ENCODE measurements at places on chromosomes 12 and 14. TPM values are rescaled to one million over a fixed set of nuclear protein-coding genes. Genes with fewer than 3 reads are reported as not detected.

The VRTN gene
- not detected for polyA plus RNA-seq

The APOF gene
- polyA plus RNA-seq: not detected

The GPRC5A gene
- polyA plus RNA-seq: 85.9 TPM

The LMO3 gene
- 0.38 TPM for polyA plus RNA-seq

The EFS gene
- 4.2 TPM for polyA plus RNA-seq

The TSPAN19 gene
- 0.23 TPM for polyA plus RNA-seq

The CCDC175 gene
- polyA plus RNA-seq: not detected

The CCDC177 gene
- polyA plus RNA-seq: not detected

The ABCD2 gene
- not detected for polyA plus RNA-seq

The SLC6A15 gene
- 2.0 TPM for polyA plus RNA-seq

DNA sequence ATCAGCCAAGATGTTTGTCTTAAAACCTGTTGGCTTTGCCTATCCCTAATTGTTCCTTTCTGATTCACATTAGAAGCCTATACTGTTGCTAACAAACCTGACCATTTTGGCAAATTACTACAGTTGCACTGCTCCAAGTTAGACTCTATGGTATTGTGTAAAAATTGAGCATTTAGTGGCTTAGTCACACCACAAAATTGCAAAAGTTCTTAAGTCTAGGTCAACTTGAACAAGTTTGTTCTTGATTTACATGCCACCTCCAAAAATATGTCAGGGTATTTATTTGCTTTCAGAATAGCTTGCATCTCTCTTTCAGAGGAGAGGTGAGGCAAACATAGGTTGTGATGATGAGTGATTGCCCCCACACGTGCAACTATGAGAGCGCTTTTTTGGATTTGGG is 27.0 kb upstream of the PTHLH start:
- DNase-seq: peak; percentile 81

- no peak for DNase-seq
Observed at GRCh38 chr12:47554046-47554653, 151.7 kb downstream of the RPAP3 start.

DNA sequence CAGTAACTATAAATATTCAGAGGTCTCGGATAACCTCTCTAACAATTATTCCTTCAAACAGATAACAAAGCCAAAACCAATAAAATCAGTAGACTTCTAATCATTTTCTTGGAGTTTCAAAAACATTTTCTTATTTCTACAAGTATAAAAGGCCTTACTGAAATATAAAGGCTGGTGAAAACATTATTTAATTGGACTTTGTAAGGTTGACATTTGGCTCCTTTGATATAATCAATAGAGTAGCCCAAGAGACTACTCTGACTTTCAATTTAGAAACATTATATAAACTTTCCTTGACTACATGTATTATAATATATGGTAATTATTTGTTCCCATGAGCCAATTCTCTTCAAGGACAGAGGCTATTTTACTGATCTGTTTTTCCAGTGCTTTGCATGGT is 68.3 kb downstream of the OSBPL8 start:
- DNase-seq: no peak

DNA sequence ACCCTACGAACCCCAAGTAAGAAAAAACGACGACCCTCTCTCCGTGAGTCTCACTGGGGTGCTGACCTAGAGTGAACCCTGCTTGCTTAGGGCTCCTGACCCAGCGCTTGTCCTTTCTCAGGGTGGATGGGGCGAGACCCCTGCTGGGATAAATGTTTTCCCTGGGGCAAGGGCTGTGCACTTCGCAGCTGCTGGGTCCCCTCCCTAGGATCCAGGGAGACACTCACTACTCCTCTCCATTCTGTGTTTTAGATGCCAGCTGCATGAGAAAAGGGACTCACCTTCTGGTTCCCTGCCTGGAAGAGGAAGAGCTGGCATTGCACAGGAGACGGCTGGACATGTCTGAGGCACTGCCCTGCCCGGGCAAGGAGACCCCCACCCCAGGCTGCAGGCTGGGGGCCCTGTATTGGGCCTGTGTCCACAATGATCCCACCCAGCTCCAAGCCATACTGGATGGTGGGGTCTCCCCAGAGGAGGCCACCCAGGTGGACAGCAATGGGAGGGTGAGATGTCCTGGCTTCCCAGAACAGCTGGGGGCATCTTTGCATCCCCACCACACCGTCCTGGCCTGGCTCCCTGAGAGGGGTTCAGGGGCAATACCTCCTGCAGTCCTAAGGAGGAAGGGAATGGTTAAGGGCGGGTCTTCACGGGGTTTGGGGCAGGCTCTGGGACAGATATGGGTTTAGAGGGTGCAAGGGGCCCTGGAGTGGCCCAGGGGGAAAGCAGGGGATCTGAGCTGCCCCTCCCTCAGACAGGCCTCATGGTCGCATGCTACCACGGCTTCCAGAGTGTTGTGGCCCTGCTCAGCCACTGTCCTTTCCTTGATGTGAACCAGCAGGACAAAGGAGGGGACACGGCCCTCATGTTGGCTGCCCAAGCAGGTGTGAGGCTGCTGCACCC is 663 bp downstream of the ANKRD33 start:
- DNase-seq: no peak

DNA sequence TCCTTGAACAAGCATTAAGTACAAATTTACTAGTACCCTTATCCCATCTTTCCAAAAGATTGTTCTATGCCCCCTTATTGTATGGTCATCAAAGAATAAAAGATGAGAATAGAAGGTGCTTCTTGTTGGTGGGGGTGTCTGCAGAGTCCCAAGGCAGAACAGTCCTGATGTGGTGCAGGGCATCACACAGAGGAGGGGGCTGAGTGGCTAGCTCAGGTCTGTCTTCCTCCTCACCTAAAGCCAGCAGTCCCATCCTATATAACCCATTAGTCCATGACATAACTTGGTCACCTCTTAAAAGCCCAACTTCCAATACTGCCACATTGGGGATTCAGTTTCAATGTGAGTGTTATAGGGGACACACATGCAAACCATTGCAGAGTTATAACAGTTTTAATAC is 9.9 kb downstream of the LRRC10 start:
- DNase-seq: no peak

DNA sequence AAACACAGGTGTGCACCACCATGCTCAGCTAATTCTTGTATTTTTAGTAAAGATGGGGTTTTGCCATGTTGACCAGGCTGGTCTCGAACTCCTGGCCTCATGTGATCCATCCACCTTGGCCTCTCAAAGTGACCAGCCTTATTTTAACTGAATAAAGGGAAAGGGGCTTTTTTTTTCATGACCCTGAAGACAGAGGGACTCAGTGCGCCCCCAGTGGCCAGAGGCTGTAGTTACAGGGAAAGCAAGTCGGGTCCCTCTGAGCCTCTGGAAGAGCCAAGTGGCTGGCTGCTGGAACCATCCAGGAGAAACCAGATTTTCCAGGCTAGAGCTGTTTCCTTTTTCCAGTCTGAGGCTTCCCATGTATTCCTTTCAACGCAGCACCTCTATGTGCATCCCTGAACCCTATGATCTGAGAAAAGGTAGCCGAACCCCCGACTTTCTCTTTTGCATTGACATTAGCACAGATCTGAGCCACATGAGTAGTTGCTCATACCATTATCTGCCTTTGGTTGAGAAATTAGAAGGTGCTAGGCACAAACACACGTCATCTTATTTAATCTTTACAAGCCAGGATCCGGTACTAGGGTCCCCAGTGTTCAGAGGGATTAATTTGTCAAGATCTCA is 342.7 kb downstream of the CACNA1C start:
- peak; percentile 60 for DNase-seq

DNA sequence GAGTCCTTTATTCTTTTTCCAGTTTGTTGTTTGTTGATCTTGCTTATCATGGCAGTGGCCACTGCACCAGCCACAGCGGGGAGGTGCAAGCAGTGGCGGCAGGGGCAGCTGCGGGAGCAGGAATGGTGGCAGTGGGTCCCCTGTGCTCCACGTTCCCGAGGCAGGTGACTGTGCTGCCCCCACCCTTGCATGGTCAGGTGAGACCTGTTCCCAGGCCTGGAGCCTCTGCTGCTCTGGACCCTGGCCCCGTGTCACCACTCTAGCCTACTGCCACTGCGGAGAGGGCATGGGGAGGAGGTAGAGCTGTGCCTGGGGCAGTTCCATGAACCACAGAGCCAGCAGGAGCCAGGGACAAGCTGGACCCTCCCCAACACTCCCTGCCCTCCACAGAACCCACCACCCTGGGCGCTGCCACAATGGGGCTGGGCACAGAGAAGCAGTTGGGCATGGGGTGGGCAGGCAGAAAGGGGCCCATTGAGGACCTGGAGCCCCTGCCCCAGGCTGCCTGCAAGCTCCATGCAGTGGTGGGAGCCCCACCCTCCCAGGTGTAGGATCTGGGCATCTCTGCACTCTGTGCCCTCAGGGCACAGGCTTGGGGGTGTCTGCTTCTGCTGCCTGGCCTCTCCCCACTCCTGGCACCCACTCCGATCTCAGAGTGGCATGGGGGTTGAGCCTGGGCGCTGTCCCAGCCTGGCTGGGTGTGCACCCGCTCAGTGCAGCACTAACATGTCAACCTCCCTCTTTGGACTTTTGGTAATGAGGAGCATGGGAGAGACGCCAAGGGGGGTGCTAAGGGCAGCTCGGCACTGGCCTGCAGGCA is 23.1 kb upstream of the WDR20 start:
- DNase-seq: no peak

GRCh38 chr12:39417916-39418315 is 25.0 kb downstream of the KIF21A start:
- DNase-seq: no peak

DNA sequence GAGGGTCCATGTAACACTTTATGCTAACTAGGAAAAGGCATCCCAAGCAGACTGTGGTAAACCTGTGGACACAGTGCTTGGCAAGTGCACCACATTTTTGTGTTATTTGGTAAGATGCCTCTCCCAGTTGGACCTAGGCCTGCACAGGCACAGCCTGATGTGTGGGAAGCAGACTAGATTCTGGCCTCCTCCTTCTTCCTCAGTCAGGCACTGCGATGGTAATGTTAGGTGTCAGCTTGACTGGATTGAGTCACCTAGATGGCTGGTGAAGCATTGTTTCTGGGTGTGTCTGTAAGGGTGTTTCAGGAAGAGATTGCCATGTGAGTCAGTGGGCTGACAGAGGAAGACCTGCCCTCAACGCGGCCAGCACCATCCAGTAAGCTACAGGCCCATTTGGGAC is 25.3 kb upstream of the RHOJ start:
- DNase-seq: peak; percentile 80

DNA sequence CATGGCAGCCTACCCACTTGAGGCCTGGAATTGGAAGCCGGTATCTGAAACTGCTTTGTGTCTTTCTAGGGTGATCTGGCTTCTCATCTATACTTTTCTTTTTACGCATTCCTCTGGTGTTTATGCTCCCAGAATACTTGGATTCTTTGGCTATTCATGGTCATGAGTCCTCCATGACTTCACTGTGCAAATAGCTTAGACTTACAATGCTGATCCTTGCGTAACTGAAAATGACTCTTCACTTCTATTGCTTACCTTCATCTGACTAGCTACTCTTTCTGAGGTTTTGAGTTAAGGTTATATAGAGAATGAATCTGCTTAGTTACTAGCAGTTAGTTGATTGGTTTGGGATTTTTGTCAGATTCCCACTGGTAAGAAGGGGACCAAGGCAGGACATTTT is 121.7 kb upstream of the NOVA1 start:
- DNase-seq: peak; percentile 78
